ENCODE measurements at places on chromosomes 1 and 21. TPM values are rescaled to one million over a fixed set of nuclear protein-coding genes. Genes with fewer than 3 reads are reported as not detected.

TMEM81 gene
- total RNA-seq, result 1.5 TPM

TSPEAR gene
- not detected for total RNA-seq

SPRR2B gene
- not detected for total RNA-seq

USP48 gene
- 35.6 TPM for total RNA-seq

GPR3 gene
- 0.73 TPM for total RNA-seq

GJA9 gene
- total RNA-seq, result not detected

FMN2 gene
- total RNA-seq, result 15.4 TPM

GPR161 gene
- 7.8 TPM for total RNA-seq

ZFP69B gene
- total RNA-seq, result 2.9 TPM

EPS8L3 gene
- not detected for total RNA-seq

ZP4 gene
- not detected for total RNA-seq

PIK3CD gene
- 3.1 TPM for total RNA-seq

PYHIN1 gene
- 0.20 TPM for total RNA-seq

Data from subcutaneous preadipocyte (primary cell).